ENCODE measurements at places on chromosomes 3 and 15.
A peak's percentile ranks its signal among the peaks of the same experiment; 100 is the strongest.

DNA sequence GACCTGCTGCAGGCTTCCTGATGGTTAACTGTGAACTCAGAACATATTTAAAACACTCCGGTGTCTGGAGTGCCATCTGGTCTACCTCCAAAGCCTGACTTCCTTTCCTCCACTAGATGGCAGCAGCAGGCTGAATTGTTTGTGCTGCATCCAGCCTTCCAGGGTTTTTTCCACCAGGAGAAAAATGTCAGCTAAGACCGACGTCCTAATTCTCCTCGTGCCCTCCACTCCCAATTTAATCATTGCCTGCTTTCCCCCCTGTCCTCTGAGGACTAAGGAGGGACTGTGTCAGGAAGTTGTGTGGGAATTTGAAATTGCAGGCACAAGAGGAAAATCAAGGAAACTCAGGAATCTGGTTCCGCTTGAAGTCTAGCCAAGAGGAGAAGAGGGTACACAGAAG is 165.2 kb upstream of the UMPS start:
- DNase-seq = peak; percentile 72

DNA sequence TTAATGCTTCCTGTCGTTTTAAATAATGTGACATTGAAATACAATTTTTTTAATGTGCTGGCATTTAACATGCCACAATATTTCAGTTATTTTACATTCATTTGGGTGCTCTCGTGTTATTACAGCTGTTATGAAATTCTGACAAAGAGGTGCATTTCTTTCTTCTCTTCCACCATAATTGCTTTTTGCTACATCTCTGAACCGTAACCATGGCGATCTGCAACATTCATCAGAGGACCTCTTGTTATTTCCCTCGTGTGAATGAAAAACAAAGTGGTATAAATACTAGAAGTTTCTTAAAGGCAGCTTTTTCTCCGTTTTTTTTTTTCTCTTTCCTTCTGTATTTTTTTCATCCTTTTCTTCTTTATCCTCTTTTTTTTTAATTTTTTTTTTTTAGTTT is 316.4 kb downstream of the MCTP2 start:
- DNase-seq = no peak

- no peak for DNase-seq
Measured at GRCh38 chr15:100434561-100434960, 92.8 kb upstream of the ADAMTS17 start.

DNA sequence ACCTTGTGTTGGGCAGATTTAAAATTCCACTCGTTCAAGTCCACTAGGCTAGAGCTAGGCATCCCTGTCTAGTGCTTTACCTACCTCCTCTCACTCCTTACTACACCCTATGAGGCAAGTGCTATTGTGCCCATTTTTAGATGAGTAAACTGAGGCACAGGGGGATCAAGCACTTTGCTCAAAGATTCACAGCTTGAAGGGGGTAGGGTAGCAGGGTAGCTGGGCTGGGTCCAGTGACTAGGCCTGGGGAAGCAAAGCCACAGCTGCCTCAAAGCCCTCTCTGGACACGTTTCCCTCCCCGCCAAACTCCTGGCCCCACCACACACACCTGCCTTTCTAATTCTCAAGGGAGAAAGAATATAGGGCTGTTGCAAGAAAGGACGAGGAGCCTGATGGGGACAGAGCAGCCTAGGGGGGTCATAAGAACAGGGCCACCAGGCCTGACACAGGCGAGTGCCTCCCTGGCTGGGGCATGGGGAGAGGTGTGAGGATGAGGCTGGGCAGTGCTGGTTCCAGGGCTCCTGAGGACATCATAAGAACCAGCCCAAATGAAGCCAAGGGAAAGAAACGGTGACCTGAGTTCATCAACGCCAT is 34.8 kb upstream of the SFMBT1 start:
- no peak for DNase-seq

Data from activated CD8-positive, alpha-beta memory T cell treated with anti-CD3 and anti-CD28 coated beads for 24 hours (primary cell).